ENCODE measurements at places on chromosomes 7 and 10.

DNA sequence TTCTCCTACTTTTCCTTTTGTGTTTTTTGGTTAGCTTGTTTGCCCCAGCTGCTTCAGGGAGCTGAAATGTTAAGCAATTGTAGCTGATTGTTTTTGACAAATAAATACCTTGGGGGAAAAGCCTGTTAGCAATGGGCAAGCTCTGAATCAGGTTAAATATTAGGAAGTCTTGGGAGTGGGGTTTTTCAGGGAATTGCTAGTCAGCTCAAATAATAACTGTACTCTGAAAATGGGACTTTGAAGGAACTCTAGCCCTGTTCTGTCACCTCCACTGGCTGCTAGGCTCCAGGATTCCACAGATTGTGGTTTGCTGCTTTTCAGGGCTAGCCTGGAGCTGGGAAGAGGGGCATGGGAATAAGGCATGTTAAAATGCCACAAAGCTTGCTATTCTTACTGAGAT, 39.5 kb downstream of the ADK start:
- DNase-seq = no peak

GRCh38 chr7:47125529-47125928, 456.4 kb downstream of the TNS3 start:
- no peak for DNase-seq

DNA sequence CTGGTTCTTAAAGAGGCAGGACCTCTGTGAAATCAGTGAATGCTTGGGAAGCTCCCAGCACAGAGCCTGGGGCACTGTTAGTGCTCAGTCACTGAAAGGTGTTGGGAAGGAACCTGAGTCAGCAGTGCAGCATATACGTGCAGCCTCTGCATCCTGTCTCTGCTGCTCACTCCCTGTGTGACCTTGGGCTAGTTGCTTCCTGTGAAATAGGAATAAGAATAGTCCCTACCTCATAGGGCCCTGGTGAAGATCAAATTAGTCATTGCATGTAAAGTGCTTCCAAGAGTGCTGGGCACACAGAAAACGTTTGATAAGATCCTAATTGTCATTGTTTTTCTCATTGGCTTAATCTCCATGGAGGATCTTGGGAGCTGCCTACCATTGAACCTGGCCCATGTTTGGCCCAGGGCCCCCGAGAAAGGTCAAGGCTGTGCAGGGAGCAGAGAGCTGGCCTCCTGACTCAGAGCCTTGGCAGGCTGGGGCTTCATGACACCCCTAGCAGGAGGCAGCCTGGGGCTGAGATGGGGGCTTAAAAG, 73.3 kb upstream of the COL13A1 start:
- DNase-seq = no peak

DNA sequence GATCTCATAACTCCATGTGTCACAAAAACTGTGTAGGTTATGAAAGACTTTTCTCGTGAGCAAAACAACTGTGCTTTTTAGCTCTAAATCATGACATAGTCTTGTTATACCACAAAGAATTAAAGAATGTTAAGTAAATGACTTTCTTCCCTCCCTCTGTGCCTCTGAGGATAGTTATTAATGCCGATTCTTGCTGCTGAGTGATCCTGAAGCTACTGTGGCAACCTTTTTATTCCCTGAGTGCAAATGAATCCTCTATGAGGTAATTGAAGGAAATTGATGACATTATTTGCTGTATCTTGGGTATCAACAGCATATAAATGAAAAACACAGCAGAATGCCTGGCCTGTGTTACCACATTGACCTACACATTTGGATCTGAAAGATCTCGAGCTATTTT, 142.2 kb upstream of the HDAC9 start:
- DNase-seq = no peak

GRCh38 chr7:66845379-66846095, 75.5 kb upstream of the TMEM248 start:
- no peak for DNase-seq

GRCh38 chr7:130998993-130999602, 265.1 kb upstream of the KLF14 start:
- DNase-seq = no peak

- DNase-seq = no peak
Observed at GRCh38 chr10:77805676-77806075, 120.9 kb downstream of the DLG5 start.

GRCh38 chr7:155746188-155746587, 66.1 kb downstream of the SHH start:
- no peak for DNase-seq

DNA sequence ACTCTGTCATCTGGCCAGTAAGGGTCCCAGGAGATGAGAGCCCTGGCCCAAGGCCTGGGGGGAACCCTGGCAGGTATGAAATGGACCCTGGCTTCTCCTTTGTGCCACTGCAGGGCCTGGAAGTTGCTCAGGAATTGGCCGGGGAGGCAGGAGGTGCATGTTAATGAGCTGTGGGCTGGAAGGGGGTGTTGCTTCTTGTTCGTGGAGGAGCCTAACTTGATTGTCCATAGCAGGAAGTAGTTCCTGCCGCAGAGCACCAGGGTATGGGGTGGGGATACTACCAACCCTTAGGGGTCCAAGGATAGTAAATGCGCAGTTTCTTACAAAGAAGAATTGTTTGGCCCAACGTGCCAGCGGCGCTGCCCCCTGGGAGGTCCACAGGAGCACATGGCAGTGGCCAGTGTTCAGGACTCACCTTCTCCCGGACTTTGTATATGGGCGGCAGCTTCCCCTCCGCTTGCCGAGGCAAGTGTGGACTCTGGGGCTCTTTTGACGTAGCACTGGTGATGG, 21.5 kb downstream of the TEX36 start:
- no peak for DNase-seq

GRCh38 chr10:100006243-100006886, 3.4 kb downstream of the DNMBP start:
- no peak for DNase-seq

GRCh38 chr10:14801723-14802122, 27.0 kb upstream of the FAM107B start:
- DNase-seq = no peak

DNA sequence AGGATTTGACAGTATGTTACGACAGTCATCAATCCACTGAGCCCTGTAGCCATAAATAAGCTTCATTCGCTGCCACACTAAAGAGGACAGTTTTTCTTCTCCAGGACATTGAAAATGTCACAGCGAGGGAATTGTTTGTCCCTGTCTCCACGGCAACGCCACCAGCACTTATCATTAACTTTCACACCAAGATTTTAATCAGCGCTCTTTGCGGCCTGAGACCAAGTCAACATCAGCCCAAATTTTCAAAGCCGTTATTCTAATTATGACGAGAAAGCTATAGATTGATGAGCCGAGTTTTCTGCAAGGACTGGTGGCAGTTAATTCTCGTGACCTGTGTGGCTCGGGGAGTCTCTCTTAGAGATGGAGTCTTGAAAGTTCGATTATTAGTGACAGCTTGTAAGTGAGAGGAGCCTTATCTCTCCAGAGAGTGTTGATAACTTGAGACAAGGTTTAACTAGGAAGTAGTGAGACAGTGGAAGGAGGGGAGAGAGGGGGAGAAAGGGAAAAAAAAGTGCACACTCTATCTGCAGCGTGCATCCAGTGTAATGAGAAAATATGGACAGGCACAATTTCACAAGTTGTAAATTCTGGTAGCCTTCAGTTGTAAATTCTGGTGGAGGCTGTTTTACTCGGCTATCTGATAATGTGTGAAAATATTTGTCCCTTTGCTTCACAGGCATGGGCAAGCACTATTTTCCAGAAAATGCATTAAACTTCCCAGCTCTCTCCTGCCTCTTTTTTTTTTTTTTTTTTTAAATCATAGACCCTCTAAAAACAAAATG, 473.3 kb downstream of the LRMDA start:
- DNase-seq = peak; percentile 57

DNA sequence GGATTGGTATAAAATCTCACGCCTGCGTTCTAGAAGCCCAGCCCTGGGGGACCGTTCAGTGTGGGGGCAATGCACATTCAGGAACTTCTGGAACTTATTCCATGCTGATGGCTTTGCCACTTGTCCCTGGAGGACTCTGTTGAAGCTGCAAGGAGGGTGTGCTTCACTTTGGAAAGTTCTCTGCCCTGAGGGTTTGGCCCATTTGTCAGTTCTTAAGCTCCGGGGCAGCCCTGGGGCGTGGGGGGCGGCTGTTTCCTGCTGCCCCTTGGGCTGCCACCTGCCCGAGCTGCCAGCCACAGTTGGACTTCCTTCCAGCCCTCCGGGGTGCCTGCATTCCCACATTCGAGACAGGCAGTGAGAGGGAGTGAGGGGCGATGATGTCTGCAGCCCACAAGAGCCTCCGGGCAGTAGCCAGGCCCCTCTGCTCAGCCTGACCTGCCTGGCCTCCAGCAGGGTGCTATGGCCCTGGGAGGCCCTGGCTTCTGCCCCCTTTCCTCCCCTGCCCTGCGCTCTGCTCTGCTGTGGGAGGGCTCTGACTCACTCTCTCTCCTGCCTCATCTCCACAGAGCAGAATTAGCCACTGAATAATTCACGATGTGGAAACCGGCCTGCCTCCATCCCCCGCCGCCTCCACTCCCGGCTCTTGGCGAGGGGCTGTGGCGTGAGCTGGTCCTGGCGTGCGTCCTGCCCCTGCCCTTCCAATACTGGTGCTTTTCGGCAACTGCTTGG, 1.9 kb downstream of the TTYH3 start:
- no peak for DNase-seq

DNA sequence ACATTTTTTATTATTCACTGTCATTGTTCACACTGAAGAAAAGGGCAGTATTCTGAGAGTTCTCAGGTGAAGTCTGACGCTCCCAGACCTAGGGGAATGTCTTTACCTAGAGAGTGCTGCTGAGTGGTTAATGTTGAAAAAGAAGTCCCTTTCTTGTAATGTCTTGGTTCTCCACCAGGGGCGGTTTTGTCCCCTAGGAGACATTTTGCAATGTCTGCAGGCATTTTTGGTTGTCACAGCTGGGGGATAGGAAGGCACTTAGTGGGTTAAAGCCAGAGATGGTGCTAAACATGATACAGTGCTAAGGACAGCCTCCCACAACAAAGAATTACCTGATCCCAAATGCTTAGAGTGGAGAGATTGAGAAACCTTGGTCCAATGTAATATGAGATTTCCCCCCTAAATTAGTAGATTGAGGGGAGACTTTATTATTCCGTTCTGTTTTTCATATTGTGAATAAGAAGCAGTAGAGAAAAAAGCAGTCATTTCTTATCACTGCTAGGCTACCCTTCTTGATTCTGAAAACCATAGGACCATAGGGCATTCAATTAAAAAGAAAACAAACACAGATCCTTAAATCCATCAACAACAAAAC, 13.1 kb downstream of the UMAD1 start:
- DNase-seq = peak; percentile 23

- DNase-seq = no peak
Observed at GRCh38 chr10:3233486-3233990, 61.0 kb upstream of the PITRM1 start.

DNA sequence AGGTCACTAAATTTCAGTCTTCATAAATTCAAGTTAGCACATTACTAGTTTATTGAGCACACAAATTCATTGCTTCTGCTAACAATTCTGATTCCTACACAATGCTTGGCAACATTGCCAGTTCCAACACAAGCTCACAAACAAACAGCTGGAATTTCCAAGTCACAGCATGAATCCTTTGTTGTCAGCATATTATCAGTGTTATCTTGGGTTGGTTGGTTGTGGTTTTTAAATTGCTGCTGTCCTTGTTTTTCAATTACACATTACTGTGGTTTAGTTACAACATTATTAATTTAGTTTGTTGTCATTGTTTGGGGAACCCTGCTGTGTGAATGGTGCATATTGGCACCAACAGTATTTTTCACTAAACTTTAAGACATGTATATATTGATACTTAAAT, 86.0 kb upstream of the ARID5B start:
- no peak for DNase-seq

DNA sequence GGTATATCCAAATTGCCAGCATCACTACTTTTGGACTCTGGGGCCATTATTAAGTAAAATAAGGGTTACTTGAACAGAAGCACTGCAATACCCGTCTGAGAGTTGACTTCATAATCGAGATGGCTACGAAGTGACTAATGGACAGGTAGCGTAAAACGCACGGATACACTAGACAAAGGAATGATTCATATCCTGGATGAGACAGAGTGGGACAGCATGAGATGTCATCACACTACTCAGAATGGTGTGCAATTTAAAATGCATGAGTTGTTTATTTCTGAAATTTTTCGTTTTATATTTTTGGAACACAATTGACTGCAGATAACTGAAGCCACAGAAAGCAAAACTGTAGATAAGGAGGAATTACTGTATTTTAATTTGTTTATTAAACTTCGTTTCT, 421.5 kb upstream of the LRGUK start:
- no peak for DNase-seq

GRCh38 chr7:112462236-112462635, 12.0 kb downstream of the IFRD1 start:
- DNase-seq = no peak

GRCh38 chr7:104272767-104273384, 55.5 kb upstream of the LHFPL3 start:
- DNase-seq = no peak

DNA sequence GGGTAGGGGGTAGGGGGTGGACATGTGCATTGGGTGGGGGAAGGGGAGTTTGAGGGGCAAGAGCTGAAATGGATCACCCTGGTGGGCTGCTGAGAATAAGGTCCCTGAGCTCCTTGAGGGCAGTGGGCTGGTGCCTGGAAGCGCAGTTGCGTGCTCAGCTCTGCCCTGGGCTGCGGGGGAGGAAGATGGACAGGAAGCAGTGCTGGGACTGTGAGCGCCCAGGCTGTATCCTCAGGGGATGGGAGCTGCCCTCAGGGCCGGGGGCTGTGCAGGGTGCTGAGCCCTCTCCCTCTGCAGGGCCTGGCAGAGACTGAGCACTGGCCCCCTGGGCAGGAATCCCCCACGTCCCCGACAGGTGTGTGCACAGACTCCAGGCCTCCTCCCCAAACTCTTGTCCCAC, 24.4 kb upstream of the ZNF467 start:
- no peak for DNase-seq

DNA sequence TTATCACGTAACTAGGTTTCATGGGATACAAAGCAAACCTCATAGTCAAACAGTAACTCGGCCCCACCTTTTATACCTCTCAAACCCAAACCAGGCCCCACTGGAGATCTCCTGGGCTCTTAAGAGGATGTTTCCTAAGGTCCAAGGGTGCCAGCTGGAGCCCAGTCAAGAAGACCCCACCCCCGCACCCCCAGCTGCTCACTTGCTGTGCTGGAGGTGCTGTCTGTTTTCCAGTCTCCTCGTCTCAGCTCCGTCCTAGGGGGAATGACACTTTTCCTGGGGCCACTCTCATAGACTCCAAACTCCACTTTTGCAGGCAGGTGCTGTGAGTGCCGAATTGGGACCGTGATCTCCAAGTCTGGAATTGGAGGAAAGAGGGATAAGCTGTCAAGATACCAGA, 22.7 kb upstream of the TM9SF3 start:
- no peak for DNase-seq

GRCh38 chr10:71637305-71637704, 82.3 kb downstream of the C10orf105 start:
- no peak for DNase-seq

- DNase-seq = no peak
Observed at GRCh38 chr10:70782746-70783680, 2.2 kb downstream of the TBATA start.

- DNase-seq = no peak
Observed at GRCh38 chr10:79415736-79416577, 29.5 kb downstream of the ZCCHC24 start.

- no peak for DNase-seq
Observed at GRCh38 chr10:132492323-132493025, 45.1 kb upstream of the INPP5A start.

- no peak for DNase-seq
Observed at GRCh38 chr7:80941208-80941758, 22.4 kb upstream of the SEMA3C start.

- peak; percentile 21 for DNase-seq
Observed at GRCh38 chr7:154832557-154833138, 170.3 kb downstream of the PAXIP1 start.

GRCh38 chr7:17046259-17046658, 164.5 kb upstream of the AGR3 start:
- DNase-seq = no peak
